Hematopoietic multipotent progenitor cell treated with erythropoietin and hydrocortisone succinate and interleukin-3 and kit ligand, for 6 days (in vitro differentiated cells): ENCODE measurements at places on chromosomes 2 and 18.
A peak's percentile ranks its signal among the peaks of the same experiment; 100 is the strongest.

GRCh38 chr2:168574856-168575630, 119.0 kb downstream of the CERS6 start:
- no peak for DNase-seq

GRCh38 chr2:36507408-36507812, 90.6 kb downstream of the FEZ2 start:
- DNase-seq: peak; percentile 82

DNA sequence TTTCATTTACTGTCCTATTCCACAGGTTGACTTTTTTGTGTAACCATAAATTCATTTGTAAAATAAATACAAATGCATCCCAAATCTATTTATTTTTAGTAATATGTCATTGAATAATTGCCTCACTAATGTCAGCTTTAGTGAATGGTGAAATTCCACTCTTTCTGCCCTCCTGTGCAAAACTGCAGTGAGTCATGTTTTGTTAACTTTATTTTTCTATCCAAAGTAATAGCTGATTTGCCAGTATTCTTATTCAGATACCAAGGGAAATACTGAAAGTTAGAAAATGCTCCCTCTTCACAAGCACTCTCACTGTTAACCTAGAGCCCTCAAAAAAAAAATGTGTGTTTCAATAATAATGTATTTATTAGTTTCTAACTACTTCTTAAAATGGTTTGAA, 322.8 kb downstream of the RIT2 start:
- DNase-seq: no peak

DNA sequence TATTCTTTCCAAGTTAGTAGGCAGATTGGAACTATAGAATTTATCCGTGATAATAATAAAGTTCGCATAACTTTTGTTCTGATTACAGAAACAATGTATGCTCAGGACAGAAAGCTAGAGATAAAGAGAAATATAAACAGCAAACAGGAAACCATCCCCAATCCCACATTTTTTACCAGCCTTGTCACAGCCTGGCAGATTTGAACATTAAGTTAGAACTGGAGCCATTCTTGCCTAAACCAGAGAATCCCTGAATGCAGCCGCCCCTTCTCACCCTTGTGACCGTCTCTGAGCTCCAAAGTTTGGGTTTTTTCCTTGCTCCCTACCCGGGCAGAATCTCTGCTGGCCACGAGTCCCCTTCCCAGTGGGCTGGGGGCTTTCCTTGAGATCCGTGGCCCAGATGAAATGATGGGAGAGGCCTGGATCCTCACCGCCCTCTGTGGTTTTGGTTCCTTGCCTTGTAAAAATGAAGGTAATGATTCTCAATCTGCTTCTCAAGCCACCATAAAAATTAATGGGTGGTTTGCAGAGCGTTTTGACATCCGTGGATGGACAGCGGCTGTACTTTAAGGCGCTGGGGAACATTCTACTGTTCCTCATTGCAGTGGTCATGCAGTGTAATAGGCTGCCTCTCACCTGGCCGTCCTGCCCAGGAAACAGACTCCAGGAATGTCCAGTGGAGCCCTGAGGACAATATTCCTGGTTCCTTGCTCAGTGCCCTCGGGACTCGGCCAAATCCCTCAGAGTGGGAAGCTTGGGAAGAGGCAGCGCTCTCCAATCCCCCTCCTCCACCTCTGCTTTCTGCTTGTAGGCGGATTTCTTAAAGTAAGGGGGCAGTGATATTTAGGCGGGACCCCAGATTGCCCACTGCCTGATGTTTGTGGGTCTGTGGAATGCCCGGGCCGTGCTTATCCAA, 1.6 kb downstream of the SH3BP4 start:
- DNase-seq: no peak

DNA sequence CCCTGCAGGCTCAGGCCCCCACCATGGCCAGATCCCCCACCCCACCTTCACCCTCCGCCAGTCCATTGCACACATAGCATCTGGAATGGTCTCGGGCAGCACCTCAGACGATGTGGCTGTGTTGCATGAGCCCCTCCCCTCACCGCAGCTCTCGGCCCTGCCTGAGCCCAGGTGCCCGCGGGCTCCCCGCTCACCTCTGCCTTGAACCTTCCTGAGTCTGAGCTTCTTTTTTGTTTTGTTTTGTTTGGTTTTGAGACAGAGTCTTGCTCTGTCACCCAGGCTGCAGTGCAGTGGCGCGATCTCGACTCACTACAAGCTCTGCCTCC, 20.1 kb downstream of the RRM2 start:
- DNase-seq: no peak

DNA sequence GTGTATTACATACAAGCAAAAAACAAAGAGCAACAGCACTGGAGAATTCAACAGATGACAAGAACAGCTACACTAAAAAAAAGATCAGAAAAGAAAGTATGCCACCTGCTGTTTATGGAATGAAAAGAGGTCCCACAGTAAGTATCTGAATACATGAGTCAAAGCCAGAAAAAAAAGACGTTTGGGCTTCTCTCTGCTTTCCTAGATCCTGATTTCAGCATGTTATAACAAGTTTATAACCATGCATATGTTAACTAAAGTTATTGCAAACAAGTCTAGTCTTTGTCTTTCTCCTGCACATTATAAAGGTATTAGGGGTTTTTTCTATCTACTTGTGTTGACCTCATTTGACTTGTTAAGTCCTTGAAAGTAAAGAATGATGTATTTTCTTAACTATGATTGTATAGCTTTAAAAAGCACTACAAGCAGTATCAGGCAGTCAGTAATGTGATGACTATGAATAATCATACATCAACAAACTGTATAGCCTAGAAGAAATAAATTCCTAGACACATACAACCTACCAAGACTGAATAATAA, 108.5 kb upstream of the COL5A2 start:
- DNase-seq: peak; percentile 53

- DNase-seq: no peak
These were observed 166.6 kb upstream of the PKDCC start for GRCh38 chr2:41881249-41881648.
